ENCODE measurements at places on chromosomes 3 and 15.

GRCh38 chr3:159252772-159253384 lies 451.0 kb downstream of the MFSD1 start:
- no peak for DNase-seq

- no peak for DNase-seq
Observed at GRCh38 chr3:4865714-4866113, 113.5 kb upstream of the BHLHE40 start.

GRCh38 chr3:188516515-188516914 lies 362.6 kb downstream of the LPP start:
- DNase-seq: no peak

DNA sequence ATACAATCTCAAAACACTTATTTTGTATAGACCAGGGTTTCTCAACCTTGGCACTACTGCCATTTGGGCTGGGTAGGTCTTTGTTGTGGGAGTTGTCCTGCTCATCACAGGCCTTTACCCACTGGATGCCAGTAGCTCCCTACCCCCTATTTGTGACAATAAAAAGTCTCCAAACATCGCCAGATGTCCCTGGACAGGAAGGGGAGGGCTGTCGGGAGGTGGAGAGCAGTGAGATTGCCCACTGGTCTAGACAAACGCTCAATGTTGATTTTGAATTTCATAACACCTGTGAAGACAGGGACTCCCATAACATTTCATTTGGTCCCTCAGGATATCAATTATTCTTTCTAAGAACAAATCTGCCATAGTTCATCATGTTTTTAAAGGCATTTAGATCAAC lies 151.7 kb upstream of the PTPRG start:
- no peak for DNase-seq

DNA sequence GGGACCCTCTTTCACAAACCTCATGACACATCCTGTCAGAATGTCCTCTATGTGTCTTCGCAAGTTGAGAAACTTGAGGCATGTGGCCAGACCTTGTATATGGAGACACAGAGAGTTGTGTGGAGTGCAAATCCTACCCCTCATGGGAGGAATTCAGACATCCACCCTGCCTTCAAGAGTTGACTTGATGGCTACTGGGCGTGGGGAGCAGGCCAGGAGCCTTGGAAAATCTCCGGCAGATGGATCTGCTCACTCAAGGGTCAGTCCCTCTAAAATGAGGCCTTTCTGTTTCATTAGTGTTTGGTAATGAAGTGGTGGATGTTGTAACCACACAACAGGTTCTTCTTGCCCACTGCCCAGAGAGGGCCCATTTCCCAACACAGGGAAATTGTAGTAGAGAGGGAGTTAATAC lies 79.0 kb downstream of the ASB7 start:
- DNase-seq: no peak

DNA sequence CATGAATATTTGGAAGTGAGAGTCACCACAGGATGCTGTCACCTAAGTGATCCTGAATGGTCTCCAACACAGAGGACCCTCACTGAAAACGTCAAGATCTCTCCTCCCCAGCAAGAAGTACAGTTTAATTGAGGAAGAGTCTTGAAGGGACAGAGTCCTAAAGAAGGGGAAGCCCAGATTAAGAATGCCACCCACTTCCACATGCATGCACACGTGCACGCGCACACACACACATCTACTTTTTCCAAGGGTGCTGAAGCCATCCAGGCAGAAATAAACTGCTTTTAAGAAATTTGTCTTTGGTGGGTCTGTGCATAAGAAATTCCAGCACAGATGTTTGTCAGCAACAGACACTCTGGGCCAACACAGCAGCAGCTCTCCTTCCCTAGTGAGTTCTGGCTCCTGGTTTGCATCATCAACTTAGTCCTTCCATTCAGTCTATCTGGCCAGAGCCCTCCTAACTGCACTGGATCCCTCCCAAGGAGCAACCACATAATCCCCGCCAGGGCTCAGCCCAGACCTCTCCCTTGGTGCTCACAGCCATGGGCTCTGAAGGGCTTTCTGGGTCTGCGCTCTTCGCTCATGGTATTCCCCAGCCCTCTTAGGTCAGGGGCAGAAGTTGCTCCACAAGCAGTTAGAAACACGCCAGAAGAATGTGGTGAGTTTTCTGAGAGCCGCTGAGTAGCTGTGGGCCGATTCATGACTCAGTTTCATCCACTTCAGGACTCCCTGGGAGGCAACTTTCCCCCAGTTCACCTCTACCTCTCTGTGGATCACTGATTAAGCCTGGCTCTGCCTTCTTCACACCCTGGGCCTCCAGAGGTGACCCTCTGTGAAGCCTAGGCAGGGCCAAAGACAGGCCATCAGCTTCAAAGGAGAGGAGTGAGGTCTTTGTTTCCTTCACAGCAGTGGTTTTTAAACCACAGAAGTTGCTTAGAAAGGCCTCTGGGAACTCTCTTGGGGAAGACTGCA lies 132.6 kb upstream of the LIPC start:
- DNase-seq: no peak

DNA sequence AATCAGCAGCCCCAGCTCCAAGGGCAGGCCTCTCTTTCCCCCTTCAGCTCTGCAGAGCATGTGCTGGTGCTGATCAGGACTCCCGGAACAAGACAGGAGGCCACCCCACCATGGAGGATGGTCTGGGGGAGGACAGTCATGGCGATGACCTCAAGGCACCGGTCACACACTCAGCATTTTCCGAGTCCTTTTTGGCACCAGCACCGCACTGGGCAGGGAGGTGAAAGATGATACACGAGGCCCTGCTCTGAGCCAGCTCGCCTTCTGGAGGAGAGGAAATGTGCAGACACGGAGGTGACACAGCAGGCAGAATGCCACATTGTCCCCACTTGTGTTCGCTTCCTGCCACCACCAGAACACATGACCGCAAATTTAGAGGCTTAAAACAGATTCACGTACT lies 61.8 kb upstream of the SEC61A1 start:
- no peak for DNase-seq

- DNase-seq: no peak
Observed at GRCh38 chr3:79930196-79930595, 162.4 kb upstream of the ROBO1 start.

DNA sequence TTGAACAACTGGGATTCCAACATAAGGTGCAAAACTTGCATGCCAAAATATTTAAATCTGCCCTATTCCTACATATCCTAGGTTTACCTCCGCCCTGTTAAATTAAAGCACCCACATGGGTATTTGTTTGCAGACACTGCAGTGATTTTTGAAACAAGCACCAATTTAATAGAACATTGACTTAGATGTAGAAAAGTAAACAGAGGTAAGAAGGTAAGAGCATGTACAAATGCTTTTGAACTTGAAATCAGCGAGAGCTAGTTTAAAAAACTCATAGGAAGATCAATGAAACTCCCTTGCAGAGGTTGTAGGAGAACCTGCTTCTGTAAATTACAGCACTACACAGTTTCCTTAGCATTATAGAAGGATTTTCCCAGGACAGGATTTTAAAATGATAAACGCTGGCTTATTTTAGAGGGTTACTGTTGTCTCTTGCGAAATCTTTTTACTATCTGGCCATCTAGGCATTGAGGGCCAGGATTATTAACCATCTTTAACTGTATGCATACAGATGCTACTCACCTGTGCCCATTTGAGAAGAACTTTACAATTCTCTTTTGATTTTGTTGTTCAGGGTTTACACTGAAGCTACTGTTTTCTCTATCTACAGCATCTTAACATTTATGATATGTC lies 284.8 kb downstream of the FEZF2 start:
- no peak for DNase-seq

DNA sequence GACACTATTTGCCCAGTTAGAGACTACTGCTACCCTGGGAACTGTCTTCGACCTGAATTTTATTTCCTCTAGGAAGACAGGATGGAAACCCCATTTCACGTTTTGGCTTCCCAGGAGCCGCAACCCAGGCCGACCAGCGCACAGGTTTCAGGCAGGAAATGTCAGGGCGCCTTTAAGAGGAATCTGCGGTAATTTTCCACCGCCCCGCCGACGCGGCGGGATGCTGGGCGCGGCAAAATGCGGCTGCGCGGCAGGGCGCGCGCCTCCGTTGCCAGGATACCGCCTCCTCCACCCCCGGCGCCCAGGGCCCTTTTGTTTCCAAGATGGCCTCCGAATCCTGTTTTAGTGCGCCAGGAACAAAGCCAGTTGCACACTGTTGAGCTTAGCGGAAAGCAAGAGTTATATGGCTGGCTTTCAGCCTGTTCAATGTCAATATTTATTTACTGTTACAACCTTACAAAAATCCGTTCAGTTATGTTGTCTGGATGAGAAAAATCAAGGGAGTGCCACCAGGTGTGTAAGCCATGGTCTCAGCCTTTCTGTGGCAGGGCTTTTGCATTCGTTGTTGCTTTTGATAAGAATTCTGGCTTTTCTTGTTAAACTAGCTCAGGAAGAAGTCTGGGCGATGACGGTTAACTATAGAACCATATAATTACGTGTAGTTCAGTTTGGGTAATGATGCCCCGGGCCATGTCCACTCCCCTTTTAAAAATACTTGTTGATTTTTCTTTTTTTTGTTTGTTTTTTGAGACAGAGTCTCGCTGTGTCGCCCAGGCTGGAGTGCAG lies 79.7 kb upstream of the CHD2 start:
- DNase-seq: peak; percentile 75

DNA sequence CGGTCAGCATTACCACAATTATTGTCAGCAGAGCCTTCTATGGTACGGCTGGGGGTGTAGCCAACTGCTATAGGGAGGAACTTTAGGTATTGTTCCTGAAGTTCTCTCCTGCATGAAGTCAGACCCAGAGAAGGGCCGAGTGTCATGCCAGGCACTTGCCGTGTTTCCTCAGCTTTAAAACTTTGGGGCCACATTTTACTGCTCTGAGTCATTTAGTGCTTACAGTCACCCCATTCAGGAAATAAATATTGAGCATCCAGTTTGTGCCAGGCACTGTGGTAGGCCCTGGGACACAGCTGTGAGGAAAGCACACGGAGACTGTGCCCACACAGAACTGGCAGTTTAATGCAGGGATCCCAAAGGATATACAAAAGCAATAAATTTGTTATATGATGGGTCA lies 54.5 kb upstream of the APEH start:
- DNase-seq: no peak

GRCh38 chr15:68421115-68421551 lies 10.8 kb downstream of the ITGA11 start:
- DNase-seq: no peak

DNA sequence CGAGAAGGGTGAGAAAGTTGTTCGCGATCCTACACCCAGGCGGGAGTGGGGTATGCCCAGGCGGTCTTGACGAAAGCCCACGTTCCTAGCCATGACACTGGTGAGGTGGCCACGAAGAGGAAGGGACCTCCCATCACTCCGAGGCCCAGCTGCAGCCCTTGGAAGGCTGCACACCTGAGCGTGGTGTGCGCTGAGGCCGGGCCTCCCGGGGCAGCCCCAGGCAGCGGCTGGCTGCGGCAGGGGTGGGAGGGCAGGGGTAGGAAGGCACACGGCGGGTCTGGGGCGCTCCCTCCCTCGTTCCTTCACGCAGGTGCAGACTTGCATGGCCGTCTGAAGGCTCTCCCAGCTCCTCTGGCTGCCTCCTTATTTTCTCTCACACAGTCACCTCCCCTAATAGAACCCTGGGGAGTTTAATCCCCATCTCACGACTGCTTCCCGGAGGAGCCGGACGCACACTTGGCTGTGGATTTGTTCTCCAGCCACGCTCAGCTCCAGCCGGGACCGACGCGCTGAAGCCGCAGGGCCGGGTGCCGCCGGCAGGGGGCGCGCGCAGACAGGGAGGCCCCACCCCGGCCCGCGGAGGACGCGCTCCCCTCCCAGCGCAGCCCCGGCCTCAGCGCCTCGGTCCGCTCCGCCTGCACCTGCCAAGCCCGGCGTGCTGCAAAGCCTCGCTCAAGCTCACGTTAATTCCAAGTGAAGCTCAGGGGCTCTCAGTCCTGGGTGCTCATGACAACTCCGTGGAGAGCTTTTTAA lies 37.8 kb upstream of the MUC4 start:
- DNase-seq: no peak

DNA sequence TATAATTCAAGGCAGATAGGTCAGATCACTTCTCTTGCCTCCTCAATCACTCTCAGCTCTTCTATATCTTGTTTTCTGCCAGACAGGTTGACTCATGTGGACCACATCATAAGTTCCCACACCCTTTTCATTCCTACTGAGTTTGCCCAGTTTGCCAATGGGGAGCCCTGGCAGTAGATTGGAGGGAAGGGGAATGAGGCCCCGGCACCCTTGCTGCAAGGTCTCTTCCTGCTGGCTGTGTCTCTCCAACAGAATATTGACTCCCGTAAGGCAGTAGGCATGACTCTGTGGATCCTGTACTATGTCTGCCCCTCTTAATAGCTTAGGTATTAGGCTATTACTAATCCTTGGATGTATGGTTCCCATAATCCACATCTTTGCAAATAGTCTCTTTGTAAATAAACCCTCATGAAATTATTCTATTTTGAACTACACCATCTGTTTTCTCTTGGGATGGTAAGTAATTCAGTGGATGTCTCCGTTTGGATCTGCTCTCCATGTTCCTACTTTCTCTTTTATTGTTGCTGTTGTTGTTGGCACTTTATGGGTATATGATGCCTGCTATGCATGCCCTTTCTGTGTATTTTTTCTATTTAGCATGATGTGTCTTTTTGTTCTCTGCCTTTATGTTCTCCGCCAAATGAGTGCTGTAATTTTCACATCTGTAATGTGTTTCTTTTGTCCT lies 65.5 kb upstream of the DCBLD2 start:
- no peak for DNase-seq

- DNase-seq: peak; percentile 3
Observed at GRCh38 chr15:52651868-52652267, 27.3 kb downstream of the ATOSA start.

DNA sequence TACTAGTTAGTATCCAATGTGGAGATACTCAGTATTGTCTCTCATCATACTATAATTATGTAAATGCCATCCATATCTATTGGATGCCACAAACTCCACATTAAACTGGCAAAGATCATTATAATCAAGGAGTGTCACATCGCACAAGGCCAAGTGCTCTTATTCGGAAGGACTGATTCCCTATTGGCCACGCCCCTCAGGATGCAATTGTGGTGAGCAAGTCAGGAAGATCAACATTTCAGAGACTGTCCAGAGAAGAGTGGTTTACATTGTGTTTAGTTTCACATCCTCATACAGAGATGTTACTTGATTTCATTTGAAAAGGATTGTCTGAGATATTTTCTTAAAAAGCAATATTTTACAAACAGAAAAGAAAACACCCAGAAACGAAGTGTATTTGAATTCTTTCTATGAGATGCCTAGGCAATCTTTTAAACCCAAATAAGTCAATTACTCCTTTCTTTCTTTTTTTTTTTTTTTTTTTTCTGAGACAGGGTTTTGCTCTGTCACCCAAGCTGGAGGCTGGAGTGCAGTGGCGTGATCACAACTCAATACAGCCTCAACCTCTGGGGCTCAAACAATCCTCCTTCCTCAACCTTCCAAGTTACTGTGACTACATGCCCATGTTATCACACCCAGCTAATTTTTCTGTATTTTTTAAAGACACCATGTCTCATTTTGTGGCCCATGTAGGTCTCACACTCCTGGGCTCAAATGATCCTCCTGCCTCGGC lies 369.1 kb downstream of the RBMS3 start:
- no peak for DNase-seq

DNA sequence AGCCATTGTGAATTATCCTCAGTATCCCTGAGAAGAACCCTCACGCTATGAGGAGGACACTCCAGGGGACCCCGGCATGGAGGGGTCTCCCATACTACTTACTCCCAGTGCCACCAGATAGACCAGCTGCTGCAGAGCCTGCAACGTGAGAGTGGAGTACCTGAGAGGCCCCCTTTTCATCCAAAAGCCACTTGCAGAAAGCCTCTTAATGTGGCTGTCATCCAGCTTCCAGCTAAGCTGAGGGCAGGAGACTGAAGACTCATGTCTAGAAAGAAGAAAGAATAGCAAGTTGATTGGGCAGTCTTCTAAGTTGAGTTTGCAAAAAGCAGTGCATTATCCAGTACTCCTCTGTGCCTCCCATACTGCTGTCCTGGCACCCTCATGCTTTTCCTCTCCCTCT lies 27.3 kb upstream of the MNS1 start:
- no peak for DNase-seq

Data from stimulated activated CD8-positive, alpha-beta memory T cell treated with anti-CD3 and anti-CD28 coated beads, Interleukin-7, amount 100 ng/mL, for 1 hour (primary cell).